ENCODE measurements at places on chromosomes 1 and 21.

DNA sequence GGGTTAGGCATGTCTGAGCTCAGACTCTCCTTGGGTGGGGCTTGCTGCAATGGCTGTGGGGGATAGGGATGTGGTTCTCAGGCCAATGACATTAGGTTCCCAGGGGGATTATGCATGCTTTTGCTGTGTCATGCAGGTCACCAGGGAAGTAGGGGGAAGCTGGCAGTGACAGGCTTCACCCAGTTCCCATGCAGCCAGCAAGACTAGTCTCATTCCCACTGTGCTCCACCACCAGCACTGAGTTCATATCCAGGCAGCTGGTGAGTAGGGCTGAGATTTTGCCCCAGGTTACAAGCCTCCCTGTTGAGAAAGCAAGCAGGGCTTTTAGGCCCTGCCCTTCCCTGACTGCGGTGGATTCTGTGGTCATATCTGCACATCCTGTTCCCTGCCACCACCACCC is 32.1 kb upstream of the PLA2G5 start:
- no peak for DNase-seq

GRCh38 chr1:214280386-214281020 is 456 bp upstream of the SMYD2 start:
- DNase-seq: no peak

- no peak for DNase-seq
Measured at GRCh38 chr1:56423716-56424115, 155.6 kb downstream of the PLPP3 start.

DNA sequence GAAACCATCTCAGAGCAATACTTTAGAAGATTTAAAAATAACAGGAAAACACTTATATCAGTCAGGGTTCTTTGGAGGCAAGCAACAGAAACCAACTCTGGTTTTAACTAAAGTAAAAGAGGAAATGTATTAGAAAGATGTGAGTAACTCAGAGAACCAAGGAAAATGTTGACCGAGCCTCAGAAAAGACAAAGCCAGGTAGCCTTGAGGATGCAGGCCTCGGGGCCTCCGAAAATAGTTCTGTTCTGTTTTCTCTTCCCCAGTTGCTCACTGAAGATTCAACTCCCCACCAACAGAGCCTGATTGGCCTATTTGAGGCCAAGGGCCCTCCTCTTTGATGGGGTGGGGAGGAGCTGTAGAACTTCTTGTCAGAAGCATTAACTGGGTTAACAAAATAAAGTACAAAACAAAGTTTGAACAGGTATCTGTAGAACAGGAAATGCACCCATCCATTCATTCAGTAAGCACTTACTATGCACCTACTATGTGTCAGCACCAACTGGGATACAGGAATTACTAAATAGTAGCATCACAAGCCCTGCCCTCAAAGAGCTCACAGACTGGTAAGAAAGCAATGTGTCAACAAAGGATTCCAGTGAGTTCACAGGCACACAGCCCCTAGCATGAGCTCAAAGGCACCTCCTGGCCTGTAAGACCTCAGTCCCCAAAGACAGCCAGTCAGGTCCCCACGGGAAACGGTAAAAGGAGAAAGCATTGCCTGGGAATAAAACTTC is 12.6 kb downstream of the SLAMF8 start:
- DNase-seq: no peak

DNA sequence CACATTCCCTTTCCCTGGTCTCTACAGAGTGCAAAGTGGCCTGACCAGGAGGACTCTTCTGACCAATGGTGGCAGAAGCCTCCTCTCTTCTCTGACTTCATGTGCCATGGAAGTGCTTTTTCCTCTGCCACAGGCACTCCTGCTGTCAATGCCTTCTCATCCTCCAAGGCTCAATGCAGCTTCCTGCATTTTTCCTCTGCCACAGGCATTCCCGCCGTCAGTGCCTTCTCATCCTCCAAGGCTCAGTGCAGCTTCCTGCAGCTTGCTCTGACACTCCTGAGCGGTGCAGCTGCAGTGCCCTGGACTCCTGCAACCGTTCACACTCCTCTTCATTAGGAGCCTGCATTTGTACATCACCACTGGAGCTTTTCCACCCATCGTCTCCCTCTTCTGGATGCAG is 4.7 kb upstream of the ADARB1 start:
- DNase-seq: no peak

DNA sequence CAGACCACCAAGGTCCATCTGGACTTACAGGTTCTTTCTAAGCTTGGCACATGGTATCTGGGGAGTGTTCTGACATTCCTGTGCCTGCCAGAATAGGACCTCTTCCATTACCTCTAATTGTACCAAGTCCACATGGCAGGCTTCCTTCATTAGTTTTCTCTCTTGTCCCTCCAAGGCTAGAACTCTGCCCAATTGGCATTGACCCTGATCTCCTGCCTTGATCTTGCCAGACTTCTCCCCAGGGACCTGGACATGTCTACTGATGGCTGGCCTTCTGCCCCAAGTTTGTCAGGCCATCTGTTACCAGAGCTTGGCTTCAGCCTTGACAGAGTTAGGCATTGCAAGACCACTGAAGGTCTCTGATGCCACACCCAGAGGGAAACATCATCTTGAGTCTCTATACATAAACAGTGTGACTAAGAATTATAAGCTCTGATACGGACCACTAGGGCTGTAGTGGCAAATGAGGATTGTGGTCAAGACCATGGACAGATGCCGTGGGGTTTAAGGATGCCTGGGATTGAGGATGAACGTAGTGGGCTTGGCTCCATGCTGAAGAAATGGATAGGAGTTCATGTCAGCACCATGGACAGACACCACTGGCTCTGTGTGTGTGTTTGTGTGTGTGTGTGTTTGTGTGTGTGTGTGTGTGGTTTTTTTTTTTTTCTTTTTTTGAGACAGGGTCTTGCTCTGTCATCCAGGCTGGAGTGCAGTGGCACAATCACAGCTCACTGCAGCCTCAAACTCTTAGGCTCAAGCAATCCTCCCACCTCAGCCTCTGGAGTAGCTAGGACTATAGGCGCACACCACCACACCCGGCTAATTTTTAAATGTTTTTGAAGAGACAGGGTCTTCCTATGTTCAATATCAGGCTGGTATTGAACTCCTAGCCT is 19.5 kb upstream of the PSMB2 start:
- no peak for DNase-seq

GRCh38 chr1:102970496-102971078 is 137.7 kb downstream of the COL11A1 start:
- DNase-seq: peak; percentile 10

DNA sequence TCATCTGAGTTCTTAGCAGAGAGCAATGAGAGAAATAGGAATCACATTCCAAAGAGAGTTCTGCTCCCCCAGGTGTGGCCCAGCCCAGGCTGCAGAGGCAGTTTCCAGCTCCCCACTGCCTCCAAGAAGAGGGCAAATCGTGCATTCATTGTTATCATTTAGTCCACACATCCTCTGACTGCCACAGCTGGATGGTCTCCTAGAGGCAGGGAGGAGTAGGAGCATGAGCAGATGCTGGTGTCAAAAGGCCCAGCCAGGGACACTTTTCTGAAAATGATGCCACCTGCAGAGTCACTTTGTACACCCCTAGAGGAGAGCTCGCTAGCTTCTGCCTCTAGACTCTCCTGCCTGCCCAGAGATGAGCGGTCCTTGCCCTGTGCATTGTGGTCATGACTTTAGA is 33.6 kb upstream of the GNPAT start:
- no peak for DNase-seq

DNA sequence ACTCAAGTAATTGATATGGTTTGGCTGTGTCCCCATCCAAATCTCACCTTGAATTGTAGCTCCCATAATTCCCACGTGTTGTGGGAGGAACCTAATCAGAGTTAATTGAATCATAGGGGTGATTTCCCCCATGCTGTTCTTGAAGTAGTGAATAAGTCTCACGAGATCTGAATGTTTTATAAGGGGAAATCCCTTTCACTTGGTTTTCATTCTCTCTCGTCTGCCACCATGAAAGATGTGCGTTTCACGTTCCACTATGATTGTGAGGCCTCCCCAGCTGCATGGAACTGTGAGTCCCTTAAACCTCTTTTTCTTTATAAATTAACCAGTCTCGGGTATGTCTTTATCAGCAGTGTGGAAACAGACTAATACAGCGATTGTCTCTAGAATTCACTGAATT is 135.4 kb downstream of the BACH1 start:
- no peak for DNase-seq

DNA sequence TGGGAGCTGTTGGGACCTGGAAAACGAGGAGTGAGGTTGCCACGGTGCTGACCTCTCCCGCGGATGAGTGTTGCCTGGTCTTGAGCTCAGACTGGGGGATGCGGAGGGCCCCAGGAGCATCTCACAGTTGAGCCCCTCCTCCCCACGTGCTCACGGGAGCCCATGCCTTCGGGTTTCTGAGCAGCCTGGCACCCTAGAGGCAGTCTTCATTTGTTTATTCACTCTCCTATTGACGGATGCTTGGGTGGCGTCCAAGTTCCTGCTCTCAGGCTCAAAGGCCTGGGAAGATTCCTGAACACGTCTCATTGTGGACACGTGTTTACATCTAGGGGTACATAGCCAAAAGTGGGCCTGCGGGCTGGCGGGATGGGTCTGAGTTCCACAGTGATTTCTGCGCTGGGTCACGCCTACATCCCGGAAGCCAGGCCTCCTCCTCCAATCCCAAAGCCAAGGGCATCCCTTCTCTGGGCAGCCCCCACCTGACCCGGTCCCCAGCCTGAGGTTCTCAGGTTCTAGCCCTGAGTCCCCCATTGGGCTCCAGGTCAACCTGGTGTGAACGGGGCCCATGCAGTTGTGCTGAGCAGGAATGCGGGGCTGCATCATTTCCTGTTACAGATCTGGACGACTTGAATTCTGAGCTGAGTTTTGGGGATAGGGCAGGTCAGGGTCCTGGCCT is 14.7 kb downstream of the WNT3A start:
- DNase-seq: no peak

GRCh38 chr1:227192163-227192562 is 126.1 kb downstream of the CDC42BPA start:
- peak; percentile 88 for DNase-seq

GRCh38 chr1:235278233-235278914 is 49.6 kb downstream of the ARID4B start:
- no peak for DNase-seq

DNA sequence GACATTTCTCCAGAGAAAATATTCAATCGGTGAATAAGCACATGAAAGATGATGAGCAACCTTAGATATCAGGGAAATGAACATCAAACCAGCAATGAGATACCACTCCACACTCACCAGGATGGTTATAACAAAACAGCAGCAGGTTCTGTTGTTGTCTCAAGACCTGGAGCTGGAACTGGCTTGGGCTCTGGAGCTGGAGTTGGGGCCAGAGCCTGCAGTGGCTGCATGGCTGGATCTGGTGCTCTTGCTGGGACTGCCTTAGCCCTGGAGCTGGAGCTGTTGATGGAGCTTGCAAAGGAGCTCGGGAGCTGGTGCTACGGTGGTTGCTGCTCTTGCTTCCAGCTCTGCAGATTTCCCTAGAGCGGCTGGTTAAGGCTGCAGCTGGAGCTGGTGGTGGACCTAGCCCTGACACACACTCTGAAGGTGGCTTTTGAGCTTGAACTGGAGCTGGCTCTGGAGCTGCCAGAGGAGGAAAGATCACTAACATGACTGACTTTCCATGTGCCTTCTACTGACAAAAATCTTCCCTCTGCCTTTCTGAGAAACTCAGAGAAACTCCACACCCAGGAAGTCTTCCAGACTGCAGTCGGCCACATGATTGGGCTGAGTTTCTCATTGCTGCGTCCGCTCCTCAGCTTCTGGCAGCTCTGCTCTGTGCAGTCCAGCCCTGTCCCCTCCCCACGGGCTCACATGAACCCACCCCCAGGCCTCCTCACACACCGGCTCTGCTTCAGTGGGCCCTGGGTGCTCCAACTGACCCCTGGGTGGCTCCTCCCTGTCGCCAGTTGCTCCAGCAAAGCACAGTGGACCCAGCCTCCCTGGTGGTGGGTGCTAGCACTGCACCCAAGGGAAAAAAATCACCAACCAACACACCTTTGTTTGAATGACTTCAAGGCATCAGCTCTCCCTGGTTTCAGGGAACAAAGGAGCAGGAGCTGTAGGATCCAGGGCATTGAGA is 139.1 kb upstream of the FMN2 start:
- no peak for DNase-seq

DNA sequence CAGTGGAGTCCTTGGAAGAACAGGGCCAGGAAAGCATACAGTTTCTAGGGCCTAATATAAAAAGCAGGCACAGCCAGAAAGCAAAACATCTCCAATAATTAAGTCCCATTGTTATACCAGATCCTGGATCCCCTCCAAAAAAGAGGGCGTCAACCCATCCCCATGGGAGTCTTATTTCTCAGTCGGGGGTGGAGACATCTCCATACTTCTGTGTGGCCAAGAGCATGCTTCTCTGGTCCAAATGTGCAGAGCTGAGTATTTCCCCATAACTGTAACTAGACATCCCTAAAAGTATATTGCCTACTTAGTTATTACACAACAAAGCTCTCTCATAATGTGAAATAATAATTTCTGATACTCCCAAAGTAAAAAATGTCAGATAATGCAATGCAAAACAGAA is 104.2 kb upstream of the SOX13 start:
- DNase-seq: no peak

- DNase-seq: no peak
Measured at GRCh38 chr1:178953538-178954324, 72.0 kb upstream of the FAM20B start.

DNA sequence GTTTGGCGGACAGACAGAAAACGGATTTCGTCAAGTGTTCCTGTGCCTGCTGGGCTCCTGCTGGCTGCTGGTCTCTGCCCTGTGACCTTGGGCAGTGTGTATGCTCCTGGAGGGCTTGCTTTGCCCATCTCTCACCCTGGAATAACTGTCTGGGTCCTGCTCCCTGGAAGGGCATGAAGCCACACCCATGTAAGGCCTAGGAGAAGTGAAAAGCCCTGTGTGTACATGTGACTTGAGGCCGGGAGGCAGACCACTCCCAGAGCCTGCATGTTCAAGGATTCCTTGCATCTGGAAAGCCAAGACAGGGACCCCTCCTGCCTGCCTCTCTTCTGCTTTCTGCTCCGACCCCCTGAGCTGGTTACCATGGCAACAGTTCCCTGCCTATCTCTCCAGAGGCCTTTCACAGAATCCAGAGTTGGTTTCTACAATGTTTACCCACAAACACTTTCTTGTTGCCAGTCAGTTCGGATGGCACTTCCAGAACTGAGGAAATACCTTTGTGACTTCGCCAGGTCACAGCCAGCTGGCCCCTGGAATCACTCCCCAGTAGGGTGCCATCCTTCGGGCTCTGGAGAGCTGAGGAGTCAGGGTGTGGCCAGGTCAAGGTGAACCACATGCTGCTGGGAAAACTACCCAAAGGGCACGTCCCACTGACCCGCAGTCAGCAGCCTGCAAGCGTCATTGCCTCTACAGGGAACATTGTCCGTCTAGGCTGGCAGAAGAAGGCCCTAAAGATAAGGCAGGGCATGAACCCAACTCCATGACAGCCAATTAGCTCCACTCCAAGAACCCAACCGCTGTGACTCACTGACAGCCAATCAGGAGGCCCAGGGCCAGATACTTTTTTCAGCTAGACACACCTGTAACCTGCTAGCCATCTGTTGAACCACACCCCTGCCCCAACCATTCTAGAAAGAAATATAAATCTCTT is 14.7 kb upstream of the GPR37L1 start:
- no peak for DNase-seq

- no peak for DNase-seq
Measured at GRCh38 chr1:223216074-223216473, 73.0 kb upstream of the TLR5 start.
